Mesenteric fat pad (tissue), 1 donor: ENCODE measurements at places on chromosomes 3 and 15.

DNA sequence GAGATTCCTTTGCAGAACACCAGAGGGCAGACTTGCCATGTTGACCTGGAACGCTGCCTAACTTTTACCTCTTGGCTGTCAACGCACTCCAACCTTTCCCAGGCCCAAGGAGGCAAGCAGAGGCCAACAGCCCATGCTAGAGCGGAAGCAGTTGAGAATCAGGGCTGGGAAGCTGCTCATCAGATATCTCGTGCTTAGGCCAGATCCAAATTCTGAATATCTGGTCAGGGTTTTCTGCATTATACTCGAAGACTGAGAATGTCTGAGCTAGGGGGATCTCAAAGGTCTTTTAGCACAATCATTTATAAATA is 2.5 kb downstream of the XIRP1 start:
- no peak for DNase-seq

- DNase-seq: no peak
Measured at GRCh38 chr3:43644443-43644842, 22.6 kb upstream of the ANO10 start.

DNA sequence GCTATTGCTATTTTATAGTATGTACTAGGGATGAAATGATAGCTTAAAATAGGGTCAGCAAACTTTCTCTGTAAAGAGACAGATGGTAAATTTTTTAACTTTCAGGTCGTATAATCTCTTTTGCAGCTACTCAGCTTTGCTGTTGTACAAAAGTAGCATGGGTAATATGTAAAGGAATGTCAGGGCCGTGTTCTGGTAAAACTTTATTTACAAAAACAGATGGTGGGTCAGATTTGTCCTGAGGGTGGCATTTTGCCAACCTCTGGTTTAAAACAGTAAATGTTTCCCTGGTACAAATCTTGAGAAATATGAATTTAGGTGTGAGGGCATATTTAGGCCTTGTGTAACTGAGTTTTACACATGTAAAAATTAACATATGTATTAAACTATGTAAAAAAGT is 18.6 kb downstream of the NMD3 start:
- DNase-seq: no peak

DNA sequence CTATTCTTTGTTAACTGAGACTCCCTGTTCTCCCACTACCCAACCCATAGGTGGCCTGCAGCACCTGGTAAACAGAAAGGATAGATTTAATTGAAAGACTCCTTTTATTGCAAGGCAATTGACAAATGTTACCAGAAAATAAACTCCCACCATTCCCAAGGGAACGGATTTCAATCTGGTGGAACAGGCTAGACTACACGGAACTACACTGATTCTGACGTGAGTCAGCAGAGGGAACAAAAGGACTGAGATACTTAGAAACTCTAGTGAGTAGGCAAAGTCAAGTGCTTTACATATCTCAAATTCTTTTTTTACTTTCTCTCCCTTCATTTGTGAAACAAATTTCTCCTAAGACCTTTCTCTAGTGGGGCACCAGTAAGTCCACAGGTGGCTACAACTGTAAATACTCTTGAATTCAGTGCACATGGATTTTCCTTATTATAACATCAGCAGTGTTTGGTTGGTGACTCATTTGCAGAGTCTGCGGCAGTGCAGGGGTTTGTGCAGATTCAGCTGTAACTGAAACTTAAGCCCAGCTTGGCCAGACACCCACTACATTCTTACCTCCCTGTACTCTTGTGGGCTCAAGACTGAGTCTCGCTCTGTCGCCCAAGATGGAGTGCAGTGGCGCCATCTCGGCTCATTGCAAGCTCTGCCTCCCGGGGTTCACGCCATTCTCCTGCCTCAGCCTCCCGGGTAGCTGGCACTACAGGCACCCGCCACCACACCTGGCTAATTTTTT is 34.3 kb upstream of the PLSCR2 start:
- DNase-seq: no peak

DNA sequence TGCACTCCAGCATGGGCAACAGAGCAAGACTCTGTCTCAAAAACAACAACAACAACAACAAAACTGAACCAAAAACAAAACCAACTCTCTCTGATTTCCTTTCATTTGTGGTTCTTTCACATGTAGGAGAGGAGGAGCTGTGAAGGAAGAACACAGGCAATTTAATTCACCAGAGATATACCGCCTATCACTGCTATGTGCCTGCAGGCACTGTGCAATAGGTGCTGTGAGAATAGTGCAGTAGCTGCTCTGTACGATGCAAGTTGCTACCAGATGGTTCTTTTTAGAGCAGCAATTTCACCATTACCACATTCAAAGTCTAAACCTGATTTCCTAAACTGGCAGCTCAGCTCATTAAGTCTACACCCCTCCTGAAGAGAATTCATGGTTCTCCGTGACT is 11.3 kb upstream of the PROK2 start:
- no peak for DNase-seq

DNA sequence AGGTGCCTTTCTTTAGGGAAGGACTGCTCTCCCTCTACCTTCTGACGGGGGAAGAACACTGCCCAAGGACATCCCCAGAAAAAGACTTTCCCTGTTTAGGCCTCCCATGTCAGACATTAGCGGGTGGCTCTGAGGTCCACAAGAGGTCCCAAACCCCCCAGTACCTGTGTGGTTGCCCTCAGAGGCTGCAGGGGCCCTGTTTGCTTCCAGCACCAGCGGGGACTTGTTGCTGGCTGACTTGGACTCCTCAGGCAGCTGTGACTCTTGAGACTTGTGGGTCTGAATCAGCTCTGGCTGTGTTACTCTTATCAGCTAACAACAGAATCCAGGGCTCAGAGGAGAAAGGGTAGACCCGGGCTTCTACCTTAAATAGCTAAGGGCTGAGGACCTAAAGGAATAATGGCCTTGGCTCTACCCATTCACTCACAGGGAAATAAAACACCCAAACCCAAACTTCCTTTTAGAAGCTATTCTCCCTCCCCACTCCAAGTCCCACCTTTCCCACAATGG is 39.2 kb downstream of the SEMA3G start:
- no peak for DNase-seq

DNA sequence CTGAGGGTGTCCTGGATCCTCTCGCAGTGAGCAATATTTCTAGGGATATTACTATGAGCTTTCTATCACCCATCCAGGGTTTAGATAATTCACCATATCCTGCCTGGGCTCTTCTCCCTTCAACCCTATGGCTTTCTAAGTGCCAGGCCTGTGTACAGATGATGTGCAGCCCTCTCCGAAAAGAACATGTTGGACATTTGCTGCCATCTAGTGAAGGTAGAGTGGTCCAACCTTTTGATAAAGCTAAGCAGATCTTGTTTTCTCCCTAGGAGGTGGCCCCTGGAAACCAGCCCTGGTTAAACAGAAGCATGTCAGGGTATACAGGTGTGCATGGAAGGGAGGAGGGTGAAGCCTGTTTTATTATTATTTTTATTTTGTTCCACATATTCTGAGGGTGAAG is 27.9 kb upstream of the SCN10A start:
- DNase-seq: no peak
